ENCODE measurements at places on chromosomes 12 and 14. TPM values are rescaled to one million over a fixed set of nuclear protein-coding genes. Genes with fewer than 3 reads are reported as not detected.

The ACSM4 gene
- 0.04 TPM for polyA plus RNA-seq

The ACOT6 gene
- polyA plus RNA-seq: not detected

The LRCOL1 gene
- 2.5 TPM for polyA plus RNA-seq

The RNU4-1 gene
- not detected for polyA plus RNA-seq

- DNase-seq: no peak
These were observed 45.6 kb downstream of the EFCAB11 start for GRCh38 chr14:89908712-89909450.

DNA sequence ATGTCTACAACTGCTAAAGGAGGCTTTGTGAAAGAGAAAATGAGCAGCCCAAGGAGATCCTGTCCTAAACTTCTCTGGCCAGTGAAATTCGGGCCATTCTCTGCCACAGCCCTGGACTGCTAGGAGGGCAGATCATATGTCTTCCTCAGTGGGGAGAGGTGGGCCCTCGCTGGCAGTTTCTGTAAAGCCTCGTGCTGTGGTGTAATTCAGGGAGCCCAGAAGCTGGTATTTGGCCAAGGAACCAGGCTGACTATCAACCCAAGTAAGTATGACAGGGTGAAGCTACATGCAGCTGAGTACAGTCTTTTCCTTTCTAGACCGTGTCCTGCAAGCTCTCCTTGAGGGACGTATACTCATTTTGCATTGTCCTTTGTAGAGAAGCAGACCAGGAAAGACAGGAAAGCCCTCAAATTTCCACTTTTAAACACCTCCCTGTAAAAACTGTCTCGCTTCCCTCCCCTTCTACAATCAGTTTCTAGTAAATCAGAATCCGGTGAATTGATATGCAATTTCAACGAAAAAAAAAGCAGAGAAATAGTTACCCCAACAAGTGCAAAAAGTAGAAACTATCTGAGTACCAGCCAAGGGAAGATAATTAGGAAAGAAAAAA, 106.8 kb downstream of the DAD1 start:
- no peak for DNase-seq

DNA sequence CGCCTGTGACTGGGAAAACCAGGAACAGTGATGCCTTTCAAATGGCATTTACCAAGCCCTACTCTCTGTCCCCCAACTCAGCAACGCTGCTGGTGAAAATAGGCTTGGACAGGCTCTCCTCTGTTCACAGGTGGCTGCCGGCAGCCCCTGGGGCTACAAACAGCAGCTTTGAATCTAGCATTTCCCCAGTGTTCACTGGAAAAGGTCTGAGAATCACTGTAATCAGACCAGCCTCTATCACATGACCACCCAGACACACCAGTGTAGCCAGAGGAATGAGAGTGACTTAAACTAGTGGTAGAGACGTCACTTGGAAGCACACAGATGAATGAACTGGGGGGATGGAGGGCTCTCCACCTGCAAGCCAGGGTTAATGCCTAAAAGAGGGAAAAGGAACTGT, 151.8 kb downstream of the FOXN3 start:
- DNase-seq: no peak

- no peak for DNase-seq
These were observed 736.4 kb upstream of the LRFN5 start for GRCh38 chr14:40870252-40870651.

The RHOJ gene
- 22.6 TPM for polyA plus RNA-seq

DNA sequence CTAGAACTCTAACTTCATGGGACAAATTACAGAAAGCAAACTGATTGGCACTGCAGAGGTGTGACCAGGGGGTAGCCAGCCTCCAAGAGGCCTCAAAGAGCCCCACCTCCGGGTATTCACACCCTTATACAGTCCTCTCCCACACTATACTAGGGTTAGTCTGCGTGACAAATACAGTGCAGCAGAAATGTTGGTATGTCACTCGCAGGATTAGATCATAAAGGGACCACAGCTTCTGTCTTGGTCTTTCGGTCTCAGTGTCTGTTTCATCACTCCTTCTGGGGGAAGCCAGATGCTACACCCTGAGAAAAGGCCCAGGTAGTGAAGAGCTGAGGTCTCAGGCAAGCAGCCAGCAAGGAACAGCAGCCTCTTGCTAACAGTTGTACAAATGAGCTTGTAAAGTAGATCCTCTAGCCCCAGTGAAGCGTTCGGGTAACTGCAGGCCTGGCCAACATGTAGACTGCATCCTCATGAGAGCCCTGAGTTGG, 68.9 kb upstream of the SAV1 start:
- no peak for DNase-seq

DNA sequence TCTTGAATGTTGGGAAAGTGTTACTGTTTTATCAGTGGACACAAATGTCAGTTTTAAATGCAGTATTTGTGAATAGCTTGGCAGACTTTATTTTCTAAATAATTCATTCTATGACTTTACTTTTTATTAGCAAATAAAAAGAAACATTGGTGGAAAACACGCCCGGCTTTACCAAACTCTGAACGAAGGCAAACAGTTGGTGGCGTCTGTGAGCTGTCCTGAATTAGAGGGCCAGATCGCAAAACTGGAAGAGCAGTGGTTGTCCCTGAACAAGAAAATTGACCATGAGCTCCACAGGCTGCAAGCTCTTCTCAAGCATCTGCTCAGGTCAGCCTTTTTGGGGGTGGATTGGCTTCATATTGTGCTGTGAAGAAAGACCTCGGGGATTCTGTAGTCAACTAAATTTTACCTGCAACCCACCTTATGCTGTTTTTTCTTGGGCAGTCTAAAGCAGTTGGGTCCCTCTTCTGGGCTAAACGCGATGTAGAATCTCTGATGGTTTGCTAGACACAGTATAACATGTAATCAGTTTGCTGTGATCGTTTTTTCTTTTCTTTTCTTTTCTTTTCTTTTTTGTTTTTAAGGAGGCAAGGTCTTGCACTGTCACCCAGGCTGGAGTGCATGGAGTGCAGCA, 156.4 kb downstream of the ESR2 start:
- DNase-seq: no peak

DNA sequence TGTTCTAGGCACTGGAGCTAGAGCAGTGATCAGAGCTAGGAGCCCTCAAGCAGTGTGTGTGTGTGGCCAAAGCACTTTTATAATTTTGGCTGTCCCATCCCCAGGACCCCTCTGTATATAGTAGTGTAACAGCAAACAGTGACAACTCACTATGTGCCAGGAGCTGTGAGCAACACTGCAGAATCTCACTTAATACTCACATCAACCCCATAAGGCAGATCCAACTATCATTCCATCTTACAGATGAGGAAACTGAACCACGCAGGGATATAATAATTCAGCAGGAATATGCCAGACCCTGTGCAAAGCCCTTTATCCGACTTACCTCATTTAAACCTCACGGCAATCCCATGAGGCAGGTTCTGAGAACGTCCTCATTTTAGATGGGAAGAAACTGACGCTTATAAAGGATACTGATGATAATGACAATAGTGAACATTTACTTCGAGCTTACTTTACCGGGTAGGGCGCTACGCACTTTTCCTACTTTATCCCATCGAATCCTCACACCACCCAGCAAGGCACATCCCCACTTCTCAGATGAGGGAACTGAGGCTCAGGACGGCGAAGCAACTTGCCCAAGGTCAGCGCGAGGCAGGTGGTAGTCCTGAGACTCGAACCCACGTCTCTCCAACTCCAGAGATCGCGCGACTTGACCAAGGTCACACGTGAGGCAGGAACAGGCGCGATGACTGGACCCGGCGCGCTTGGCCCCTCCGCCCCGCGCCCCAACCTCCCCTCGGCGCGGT, 687 bp downstream of the RAB35 start:
- no peak for DNase-seq

DNA sequence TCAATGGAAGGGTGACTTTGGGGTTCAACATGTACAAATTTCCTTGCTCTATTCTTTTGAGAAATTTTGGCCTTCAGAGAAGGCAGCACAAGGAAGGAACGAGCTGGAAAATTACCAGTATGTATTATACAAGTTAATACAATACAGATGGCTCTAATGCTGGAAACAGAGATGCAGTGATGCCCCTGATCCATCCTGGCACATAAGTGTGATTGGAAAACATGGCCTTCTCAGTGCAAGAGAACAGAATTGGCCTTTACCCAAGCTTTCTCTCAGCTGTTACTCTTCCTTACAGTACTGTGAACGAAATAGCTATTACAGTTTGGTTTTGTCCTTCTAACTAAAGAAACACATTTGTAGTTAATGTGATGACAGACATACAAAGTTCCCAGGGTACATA, 102.5 kb upstream of the GPHB5 start:
- DNase-seq: no peak

GRCh38 chr14:41073544-41073943, 533.1 kb upstream of the LRFN5 start:
- no peak for DNase-seq

Measured in right renal pelvis (tissue), 4 donors.